ENCODE measurements at places on chromosomes 16 and 17.

- DNase-seq = no peak
Measured at GRCh38 chr16:79008036-79008868, 592.3 kb downstream of the MAF start.

DNA sequence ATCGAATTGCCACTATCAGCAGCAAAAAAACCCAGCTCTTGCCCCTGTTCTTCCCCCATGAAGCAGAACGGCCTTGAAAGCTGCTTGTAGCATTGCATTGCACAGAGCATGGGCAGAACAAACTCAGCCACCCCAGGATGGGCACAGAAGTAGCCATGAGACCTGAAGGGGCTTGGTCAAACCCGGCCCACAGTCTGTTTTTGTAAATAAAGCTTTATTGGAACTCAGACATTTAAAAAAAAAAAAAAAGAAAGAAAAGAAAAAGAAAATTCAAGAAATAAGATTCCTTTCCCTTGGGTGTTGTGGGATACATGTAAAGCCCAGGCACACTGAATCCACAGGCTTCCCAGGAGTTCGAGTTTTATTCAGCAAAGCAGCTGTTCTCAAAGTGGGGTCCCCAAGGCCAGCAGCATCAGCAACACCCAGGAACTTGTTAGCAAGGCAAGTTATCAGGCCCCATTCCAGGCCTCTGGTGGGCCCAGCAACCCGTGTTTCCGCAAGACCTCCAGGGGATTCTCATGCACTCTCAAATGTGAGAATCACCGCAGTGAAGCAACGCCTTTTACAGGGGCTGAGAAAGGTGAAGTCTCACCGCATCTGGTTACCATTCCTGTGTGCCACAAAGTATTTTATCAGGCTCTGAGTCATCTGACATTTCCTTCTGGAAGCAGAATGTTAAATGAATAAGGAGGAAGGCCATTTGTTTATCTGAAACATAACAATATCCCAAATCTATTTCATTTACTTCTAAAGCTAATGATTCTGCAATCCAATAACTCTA lies 108.2 kb downstream of the SLC39A11 start:
- no peak for DNase-seq

DNA sequence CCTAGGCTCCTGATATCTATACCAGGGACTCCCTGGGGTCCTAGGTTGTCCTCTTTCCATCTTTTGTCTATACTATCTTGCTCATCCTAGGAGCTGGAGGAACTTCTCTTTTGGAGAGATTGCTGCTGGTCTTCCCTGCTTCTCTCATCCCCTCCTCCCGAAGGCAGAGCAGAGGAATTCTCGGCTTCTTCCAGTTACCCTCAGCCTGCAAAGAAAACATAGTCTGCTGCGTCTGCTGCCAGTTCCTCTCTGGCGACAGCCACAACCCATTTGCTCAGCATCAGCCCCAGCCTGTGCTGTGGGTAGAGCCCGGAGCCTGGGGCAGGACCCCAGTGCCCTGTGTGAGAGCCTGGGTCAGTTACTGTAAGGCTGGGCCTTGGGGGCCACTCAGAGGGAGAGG lies 21.5 kb upstream of the DYNLL2 start:
- DNase-seq = no peak

DNA sequence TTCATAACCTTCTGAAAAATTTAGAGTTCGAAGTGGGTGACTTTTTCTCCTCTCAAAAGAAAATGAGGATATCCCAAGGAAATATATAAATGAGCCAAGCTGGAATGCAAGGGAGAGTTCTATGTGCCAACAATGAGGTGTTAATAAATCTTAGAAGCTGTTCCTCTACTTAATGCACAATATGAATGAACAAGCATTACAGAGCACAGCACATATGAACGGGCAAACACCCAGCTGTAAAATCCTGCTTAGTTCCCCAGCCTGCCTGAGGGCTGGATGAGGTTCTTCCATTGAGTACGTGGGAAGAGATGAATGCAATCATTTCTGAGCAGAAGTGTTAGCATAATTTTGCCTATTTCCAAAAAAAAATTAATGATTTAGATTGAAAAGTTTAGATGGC lies 58.1 kb downstream of the WDR59 start:
- DNase-seq = no peak

DNA sequence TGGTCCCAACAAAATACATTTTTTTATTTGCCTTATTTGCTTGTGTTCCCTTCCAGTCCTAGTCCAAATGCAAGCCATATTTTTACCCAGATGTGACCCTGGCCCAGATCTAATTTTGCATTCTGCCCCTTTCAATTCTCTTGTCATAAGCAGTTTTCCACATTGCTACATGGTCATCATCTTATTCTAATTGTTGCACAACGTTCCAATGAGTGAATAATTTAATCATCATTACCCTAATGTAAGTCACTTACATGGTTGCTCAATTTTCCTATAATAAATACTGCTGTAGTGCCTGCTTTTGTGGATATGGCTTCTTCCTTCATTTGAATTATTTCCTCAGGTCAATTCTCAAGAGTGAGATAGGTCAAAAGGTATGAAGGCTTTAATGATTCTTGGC lies 12.8 kb downstream of the RSAD1 start:
- DNase-seq = no peak

DNA sequence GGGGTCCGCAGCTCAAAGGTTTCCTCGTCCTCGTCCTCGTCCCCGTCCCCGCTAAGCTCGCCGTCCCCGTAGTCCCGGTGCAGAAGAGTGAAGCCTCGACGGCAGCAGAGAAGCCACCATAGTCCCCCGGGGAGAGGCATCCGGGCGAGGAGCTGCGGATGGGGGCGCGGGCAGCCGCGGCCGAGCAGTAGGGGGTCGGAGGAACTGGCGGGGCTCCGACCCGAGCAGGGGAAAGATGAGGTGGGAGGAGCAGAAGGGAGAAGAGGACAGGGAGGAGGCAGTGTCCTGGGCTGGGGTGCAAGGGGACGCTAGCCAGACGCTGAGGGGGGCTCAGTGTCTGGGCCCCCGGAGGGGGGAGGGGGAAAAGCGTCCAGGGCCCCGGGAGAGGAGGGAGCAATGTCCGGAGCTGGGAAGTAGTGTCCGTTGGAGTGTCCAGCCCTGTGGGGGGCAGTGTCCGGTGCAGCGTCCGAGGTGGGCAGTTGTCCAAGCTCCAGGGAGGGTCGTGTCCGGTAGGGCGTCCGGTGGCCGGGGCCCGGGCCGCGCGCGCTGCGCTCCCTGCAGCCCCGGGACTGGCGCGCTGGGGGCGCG lies at the start of gene PLEKHH3:
PLEKHH3 (minus strand) TSS at position 571 of the 588 bp plus-strand sequence; CDS start at position 140, 431 bp downstream.
- DNase-seq = no peak

DNA sequence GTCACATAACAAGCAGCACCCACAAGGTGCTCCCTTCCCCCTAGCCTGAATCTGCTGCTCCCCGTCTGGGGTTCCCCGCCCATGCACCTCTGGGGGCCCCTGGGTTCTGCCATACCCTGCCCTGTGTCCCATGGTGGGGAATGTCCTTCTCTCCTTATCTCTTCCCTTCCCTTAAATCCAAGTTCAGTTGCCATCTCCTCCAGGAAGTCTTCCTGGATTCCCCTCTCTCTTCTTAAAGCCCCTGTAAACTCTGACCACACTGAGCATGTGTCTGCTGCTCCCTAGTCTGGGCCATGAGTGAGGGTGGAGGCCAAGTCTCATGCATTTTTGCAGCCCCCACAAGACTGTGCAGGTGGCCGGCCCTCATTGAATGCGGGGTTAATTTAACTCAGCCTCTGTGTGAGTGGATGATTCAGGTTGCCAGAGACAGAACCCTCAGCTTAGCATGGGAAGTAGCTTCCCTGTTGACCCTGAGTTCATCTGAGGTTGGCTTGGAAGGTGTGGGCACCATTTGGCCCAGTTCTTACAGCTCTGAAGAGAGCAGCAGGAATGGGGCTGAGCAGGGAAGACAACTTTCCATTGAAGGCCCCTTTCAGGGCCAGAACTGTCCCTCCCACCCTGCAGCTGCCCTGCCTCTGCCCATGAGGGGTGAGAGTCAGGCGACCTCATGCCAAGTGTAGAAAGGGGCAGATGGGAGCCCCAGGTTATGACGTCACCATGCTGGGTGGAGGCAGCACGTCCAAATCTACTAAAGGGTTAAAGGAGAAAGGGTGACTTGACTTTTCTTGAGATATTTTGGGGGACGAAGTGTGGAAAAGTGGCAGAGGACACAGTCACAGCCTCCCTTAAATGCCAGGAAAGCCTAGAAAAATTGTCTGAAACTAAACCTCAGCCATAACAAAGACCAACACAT lies at the start of gene STH:
STH (plus strand) TSS at position 264 of the 913 bp plus-strand sequence; CDS start at position 294, 30 bp downstream.
- no peak for DNase-seq

DNA sequence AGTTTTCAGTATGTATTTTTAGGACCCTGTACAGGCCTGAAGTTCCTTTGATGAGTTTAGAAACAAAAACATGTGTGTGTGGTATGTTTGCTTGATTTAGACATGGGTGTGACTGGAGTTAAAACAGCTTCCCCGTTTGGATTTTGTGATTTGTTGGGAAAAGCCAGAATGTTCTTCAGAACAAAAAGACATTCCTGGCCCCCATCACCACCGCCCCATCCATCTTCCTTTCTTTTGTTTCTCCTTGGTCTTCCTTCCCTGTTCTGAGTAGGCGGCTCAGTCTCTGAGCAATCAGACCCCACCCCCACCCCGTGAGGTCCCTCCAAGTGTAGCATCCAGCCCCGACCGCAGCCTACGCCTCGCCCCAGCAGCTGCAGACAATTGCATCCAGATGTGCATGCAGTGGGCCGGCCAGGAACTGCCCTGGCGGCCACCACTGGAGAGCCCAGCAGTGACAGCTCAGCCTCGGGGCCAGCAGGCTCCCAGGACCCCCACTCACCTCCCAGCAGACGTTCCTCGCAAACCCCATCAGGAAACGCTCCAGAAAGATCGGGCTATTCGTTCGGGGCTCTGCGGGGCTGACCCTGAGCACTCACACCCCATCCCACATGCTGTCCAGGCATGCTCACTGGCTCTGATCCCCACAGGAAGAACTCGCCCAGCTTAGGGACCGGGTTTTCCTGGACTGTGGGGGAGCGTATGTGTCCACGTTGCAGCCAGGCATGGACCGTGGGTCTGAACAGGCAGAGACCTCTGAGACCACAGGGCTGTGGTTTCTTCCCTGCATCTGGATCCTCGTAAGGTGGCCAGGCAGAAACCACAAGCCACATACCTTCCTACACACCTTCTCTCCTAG lies 99.8 kb upstream of the CDH5 start:
- no peak for DNase-seq

DNA sequence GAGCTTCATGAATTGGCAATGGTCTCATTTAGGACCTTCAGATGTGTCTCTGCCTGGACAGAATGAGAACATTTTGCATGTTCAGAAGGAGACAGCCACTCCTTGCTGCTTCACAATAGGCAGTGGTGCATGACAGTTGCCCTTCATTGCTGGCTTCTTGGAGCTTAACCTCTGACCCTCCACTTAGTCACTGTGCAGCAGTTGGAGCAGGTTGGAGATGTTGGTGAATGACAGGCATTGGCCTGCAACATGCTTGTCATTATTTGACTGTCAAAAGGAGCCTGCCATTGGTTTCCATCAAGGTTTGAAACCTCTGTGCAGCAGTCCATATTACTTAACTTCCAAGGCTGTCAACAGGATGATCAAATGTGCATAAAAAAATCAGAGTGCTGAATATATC lies 22.7 kb downstream of the FTO start:
- no peak for DNase-seq

DNA sequence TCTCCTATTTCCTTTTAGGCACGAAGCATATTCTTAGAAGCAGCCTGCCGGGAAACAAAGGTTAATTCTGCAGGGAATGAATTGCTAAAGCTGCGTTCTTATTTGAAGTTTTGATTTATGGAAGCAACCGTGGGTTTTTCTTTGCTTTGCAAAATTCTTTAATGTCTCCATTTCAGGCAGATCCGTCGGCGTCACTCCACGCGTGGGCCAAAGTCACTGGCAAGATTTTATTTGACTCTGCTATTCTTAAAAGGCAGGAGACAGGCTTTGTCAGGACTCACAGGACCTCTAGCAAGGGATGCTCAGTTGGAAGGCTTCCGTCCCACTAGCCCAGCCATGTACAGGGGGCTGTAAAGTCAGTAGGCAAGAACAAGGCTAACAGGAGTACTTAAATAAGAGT lies 387.3 kb upstream of the XYLT1 start:
- DNase-seq = no peak

GRCh38 chr17:54860617-54861470 lies 39.8 kb upstream of the TOM1L1 start:
- no peak for DNase-seq

- DNase-seq = no peak
Measured at GRCh38 chr16:87806261-87806640, 40.5 kb upstream of the KLHDC4 start.

DNA sequence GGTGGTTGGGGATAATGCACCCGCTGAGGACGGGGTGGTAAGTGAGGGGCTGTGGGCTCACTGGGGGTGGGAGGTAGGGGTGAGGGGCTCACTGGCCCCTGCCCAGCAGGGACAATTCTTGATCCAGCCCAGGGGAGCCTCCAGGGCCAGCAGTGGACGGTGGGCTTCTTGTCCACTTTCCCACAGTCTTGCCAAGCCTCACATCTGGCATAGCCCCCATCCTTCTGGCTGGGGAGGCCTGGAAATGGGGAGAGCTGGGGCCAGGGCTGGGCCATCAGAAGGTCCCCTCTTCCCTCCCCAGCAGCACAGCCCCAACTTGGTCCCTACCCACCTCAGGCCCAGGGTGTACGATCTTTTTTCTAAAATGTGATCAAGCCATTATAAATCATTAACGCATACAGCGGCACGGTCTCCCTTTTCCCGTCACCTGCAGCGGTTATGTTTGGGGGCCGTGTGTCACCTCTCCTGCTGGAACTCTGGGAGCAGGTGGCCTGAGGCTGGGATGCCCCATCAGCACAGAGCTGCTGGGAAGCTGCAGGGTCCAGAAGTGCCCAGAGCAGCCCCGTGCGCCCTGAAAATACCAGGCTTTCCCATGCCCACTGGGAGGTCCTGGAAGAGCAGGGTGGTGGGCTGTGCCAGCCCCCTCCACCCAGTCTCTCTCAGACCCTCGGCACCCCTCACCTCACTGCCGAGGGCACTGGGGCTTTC lies 7.2 kb upstream of the SETD6 start:
- DNase-seq = no peak

DNA sequence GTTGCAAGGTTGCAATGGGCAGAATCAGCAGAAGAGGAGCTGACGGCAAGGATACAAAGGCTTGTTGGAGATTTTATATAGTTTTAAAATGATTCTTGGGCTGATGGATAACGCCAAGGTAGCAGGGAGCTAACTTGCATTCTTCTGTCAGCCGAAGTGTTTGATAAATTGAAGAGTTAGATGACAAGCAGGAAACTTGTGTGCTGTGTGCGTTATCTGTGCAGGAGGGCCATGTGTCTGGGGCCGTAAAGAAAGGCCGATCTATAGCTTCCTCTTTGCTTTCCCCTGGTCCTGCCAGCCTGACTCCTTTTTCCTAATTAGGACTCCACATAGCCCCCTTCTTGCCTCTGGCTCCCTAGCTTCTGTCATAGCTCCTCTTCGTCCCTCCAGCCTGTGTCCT lies 6.7 kb upstream of the WWOX start:
- DNase-seq = no peak

- no peak for DNase-seq
Measured at GRCh38 chr16:10339777-10340732, 45.8 kb upstream of the ATF7IP2 start.

DNA sequence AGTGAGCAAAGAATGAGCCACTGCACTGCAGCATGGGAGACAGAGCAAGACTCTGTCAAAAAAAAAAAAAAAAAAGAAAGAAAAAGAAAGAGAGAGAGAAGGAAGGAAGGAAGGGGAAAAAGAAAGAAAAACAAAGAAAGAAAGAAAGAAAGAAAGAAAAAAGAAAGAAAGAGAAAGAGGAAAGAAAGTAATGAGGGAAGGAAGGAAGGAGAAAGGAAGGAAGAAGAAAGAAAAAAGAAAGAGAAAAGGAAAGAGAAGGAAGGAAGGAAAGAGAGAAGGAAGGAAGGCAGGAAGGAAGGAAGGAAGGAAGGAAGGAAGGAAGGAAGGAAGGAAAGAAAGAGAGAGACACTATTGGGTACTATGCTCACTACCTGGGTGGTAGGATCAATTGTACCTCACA lies 122.2 kb upstream of the ERCC4 start:
- DNase-seq = no peak
